ENCODE measurements at places on chromosomes 11 and 22.

DNA sequence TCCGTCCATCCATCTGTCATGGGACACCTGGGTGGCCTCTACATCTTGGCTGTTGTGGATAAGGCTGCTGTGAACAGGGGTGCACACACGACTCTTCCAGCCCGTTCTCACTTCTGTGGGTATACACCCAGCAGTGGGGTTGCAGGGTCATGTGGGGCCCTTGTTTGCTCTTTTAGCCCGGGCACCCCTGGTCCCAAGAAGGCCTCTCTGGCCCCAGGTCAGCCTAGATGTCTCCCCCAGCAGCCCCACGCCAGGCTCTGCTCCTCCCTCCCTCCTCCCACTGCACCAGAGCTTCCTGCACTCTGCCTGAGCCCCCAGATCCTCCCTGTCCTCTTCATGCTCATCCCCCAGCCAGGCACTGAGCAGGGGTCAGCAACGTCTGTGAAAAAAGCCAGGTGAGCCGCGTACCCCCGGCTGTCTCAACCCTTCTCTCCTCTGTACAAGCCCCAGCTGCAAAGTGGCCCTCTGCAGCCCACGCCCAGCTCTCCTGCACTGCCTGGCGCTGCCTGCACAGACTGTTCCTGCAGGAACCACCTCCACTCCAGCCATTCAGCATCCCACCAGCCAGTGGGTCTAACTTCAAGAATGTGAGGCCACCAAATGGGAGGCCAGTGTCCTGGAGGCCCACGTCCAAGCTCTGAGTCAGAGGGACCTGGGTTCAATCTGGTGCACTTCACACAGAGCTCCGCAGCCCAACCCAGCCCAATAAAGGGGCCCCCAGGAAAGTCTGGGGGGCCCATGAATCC lies 1508.9 kb downstream of the BRD1 start:
- DNase-seq = no peak

DNA sequence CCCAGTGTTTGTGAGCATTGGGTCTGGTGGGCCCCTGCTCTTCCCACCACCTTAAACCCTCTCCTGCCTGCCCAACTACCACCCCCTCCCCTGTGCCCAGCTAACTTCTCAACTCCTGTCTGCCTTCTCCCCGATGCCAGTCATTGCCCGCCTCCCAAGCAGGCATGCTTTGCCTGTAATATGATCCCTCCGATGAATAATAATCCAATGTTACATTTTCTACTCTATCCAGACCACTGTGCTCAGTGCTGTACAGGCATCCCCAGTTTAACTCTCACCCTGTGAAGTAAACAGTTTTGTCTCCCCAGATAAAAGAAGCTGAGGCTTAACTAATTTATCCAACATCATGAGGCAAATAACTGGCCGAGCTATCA lies 35.5 kb upstream of the OLFML1 start:
- no peak for DNase-seq

GRCh38 chr11:15738931-15739330 lies 617.4 kb downstream of the SOX6 start:
- DNase-seq = no peak

- DNase-seq = no peak
Measured at GRCh38 chr11:122319691-122320620, 203.9 kb upstream of the BLID start.

- no peak for DNase-seq
Measured at GRCh38 chr11:31870609-31871309, 59.6 kb upstream of the PAX6 start.

GRCh38 chr22:43154887-43155536 lies 3.7 kb downstream of the TSPO start:
- DNase-seq = no peak

- DNase-seq = no peak
Measured at GRCh38 chr22:46105494-46106278, 44.6 kb upstream of the PPARA start.

DNA sequence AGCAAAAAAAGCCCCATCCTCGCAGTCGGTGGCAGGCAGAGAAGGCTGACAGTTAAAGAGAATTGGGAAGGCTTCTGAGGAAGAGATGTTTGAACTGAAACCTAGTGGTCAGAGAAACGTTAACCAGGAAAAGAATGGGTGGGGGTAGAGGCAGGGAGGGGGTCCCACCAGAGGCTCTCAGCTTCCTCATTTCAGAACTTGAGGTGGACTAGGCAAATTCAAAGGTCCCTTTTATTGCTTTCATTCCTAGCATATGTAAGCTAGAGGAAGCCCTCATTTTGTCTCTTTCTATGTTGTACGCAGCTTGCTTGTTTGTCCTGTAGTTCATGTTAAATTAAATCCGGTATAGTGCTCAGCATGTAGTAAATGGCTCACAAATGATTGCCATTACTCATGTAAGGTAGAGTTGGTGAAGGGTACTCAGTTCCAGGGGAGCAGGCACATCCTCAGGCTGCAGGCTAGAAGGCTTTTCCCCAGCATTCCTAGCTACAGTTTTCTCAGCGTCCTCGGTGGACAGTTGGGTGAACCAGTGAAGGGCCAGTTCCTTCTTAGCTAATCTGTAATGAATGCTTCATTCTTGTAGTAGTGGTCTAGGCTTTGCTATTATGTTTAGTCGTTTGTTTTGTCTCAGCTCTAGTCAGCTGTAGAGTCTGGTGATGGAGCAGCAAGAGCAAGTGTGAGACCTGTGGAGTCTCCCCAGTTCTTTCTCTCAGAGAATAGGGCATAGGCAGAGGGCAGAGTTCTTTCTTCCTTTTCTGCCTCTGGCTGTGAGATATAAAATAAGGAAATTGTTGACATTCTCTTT lies 58.6 kb downstream of the UVRAG start:
- DNase-seq = no peak

- DNase-seq = no peak
Measured at GRCh38 chr11:117877120-117877784, 794 bp upstream of the FXYD6 start.

DNA sequence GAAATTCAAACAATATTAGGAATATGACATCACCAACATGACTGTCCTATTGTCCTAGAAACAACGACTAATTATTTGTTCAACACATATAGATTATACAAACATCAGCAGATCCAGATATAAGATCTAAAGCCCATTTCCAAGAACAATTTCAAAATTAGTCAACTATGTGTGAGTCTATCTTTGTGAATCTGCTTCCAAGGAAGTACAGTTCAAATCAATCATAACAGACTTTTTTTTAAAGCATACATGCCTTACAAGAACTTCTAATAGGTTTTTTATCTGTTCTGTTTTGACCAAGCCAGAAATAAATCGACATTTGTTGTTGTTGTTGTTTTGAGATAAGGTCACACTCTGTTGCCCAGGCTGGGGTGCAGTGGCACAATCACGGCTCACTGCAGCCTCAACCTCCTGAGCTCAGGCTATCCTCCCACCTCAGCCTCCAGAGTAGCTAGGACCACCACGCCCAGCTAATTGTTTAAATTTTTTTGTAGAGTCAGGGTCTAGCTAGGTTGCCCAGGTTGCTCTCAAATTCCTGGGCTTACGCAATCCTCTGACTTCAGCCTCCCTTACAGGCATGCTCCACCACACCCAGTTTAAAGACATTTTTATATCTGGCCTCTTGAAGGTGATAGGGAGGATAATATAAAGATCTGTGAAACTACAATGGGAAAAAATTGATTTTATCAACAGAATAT lies 54.8 kb downstream of the DENND5A start:
- DNase-seq = no peak

GRCh38 chr11:115321605-115322289 lies 182.5 kb downstream of the CADM1 start:
- no peak for DNase-seq

- no peak for DNase-seq
Measured at GRCh38 chr11:4416306-4416705, 22.8 kb upstream of the TRIM21 start.

GRCh38 chr22:49587421-49587820 lies 240.3 kb downstream of the BRD1 start:
- no peak for DNase-seq

DNA sequence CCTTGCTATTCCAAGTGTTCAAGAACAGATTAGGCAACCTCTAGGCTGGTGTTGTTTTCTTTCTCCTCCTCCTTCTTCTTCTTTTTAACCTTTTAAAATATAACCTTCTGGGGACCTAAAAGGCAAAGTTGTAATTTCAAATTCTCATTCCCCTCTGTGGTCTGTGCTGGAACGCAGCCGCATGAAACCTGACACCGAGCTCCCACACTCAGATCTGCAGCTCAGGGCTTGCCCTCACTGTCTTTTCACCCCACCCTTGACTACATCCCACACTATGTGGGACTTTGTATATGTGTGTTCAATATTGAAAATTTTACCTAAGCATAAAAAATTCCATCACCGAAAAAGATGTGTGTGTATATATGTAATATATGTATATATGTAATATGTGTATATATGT lies 62.0 kb upstream of the ARHGAP42 start:
- no peak for DNase-seq

- no peak for DNase-seq
Measured at GRCh38 chr11:130979386-130979972, 63.2 kb upstream of the SNX19 start.

- DNase-seq = no peak
Measured at GRCh38 chr11:72249961-72250360, 6.0 kb upstream of the PHOX2A start.

- peak; percentile 11 for DNase-seq
Measured at GRCh38 chr11:10807493-10808234, 1.1 kb downstream of the EIF4G2 start.

- DNase-seq = peak; percentile 62
Measured at GRCh38 chr22:46150034-46150654, at the start of gene PPARA. Gene PPARA (plus strand): TSS chr22:46150526. CDS start chr22:46198384, 47,858 bp downstream.

All from stimulated activated CD4-positive, alpha-beta T cell treated with anti-CD3 and anti-CD28 coated beads, TNF-alpha, amount 100 ng/mL, for 1 hour (primary cell).